NCI-H2081 treated with DMSO at 0.1 percent for 48 hours (cell line): ENCODE measurements at places on chromosomes 16 and 17.

- no peak for DNase-seq
Measured at GRCh38 chr16:53090286-53090590, 35.4 kb downstream of the CHD9 start.

GRCh38 chr17:17275971-17276370 lies 5.1 kb downstream of the COPS3 start:
- no peak for DNase-seq

DNA sequence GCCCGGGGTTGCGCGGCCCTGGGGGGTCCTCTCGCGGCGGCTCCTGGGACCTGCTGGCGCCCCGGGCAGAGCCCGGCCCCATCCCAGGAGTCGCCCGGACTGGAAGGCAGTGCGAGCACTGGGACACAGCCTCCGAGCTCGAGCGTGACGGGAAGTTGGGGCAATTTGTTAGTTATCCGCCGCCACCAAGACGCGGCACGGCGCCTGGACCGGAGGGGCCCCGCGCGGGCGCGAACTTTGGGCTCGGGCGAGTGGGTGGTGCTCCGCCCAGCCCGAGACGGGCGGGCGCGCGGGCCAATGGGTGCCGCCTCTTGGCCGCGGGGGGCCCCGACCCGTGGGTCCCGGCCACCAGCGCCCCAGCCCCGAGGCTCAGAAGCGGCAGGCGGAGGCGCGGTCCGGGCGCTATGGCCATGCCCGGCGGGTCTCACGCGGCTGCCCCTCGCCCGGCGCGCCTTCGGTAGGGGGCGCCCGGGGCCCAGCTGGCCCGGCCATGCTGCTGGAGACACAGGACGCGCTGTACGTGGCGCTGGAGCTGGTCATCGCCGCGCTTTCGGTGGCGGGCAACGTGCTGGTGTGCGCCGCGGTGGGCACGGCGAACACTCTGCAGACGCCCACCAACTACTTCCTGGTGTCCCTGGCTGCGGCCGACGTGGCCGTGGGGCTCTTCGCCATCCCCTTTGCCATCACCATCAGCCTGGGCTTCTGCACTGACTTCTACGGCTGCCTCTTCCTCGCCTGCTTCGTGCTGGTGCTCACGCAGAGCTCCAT lies at the start of gene ADORA2B:
Gene ADORA2B (plus strand): TSS at position 372 of the 768 bp plus-strand sequence. CDS start 119 bp downstream, at position 491.
- DNase-seq: no peak

DNA sequence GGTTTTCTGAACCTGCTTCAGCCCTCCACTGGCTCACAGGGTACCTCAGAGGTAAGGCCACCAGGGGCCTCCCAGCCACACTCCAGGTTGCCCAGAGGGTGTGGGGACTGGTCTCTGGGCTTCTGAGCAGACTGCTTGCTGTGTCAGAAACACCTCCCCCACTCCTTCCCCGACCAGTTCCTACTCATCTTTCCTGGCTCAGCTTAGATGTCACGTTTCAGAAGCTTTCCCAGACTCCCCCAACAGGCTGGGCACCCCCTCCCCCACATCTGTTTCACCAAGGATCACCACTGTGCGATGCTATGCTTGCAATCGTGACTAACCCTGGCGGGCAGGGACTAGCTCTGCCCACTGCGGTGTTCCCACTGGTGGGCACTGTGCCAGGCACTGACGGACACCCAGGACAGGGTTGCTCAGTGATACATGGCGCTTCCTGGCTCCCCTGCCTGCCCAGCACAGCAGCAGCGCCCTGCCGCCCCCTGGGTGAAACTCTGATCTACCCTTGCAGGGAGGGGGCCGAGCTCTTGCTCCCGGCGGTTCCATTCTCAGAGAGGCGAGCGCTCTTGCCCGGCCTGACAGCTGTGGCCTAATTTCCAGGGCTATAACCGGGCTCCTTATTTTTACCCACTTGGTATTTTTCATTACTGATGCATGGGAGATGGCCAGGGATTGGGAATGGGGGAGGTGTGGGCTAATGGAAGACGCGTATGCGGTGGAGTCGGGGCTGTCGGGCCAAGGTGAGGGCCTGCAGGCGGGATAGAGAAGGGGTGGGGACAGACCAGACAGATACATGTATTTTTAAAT lies 29.4 kb upstream of the MTSS2 start:
- no peak for DNase-seq

- no peak for DNase-seq
Measured at GRCh38 chr17:63387656-63388340, 58.3 kb downstream of the CYB561 start.

DNA sequence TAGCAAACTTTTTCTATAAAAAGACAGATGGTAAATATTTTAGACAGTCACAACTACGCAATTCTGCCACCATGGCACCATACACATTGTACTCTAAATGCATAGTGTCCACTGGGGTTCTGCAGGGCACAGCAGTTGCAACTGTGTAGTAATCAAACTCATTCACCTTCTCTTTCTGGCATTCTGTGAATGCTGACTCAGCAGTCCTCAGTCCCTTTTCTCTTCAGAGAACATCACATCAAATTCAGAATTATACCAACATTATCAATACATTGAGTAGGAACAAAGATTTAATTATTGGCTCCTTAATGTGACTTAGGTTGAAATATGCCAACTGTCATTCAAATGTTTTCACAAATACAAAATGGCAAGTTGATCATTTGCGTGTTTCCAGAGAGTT lies 74.2 kb upstream of the N4BP1 start:
- DNase-seq: no peak
